Sciatic nerve (tissue), 2 donors: ENCODE measurements at places on chromosomes 12 and 14. TPM values are rescaled to one million over a fixed set of nuclear protein-coding genes. Genes with fewer than 3 reads are reported as not detected.

HCAR2 gene
- total RNA-seq, result 2.6 TPM

IL22 gene
- not detected for total RNA-seq

RFLNA gene
- total RNA-seq, result 28.1 TPM

- DNase-seq, result no peak
These were observed 527.5 kb downstream of the TMTC2 start for GRCh38 chr12:83214185-83214584.

ACVRL1 gene
- 57.6 TPM for total RNA-seq

IL26 gene
- not detected for total RNA-seq

HCAR1 gene
- total RNA-seq, result 1.4 TPM
